ENCODE measurements at places on chromosomes 16 and 17.

DNA sequence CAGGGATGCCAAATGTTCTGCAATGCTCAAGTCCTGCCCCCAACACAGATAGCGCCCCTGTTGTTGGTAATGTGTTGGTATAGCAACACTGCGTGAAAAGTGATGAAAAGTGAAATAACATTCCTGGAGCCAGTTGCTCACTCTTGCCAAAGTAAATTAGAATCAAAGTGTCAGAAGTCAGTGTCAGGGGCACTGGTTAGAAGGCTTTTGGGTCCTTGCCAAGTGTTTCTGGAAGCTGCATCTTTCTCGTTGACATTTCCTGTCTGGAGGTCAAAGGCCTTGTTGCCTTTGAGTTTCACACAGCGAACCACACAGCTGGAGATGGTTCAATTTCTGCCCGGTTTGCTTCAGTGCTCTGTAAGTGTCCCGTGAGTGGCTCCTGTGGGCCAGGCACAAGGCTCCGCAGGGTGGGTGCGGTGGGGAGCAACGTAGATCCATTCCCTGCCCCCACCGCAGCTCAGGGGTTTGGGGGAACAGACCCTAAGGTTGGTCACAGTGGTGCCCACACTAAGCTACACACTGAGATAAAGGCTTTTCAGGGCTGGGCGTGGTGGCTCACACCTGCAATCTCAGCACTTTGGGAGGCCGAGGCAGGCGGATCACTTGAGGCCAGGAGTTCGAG, 3.6 kb upstream of the SLC16A5 start:
- peak; percentile 30 for DNase-seq

- peak; percentile 98 for DNase-seq
Observed at GRCh38 chr17:38451030-38451839, 23.0 kb downstream of the ARHGAP23 start.

GRCh38 chr16:28858421-28858820, 5.2 kb upstream of the SH2B1 start:
- peak; percentile 49 for DNase-seq

DNA sequence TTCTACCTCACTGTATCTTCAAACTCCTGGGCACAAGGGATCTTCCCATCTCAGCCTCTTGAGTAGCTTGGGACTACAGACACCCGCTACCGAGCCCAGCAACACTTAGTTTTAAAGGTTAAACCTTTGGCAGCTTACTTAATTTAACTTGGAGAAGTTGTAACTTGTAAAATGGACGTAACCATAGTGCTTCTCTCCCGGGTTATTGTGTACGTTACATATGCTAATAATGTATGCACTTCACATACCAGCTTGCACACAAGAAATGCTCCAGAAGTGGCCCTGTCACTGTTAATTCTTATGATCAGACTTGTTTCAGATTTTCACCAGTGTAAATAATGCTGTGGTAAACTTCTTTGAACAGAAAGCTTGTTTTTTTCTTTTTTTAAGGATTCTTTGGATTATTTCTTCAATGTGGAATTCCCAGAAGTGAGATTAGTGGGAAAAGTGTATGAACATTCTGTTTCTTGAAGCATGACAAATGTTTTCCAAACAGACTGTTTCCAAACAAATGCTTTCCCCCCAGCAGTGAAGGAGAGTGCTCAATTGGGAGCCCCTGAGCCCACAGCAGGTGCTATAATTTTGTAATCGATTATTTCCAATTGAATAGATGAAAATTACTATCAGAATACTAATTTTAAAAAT, 61.5 kb downstream of the EPN2 start:
- DNase-seq, result no peak

GRCh38 chr17:31811101-31811500, 47.9 kb downstream of the COPRS start:
- no peak for DNase-seq

- no peak for DNase-seq
Observed at GRCh38 chr17:40422990-40423633, 5.4 kb upstream of the TOP2A start.

GRCh38 chr16:72284042-72284789, 112.3 kb upstream of the PMFBP1 start:
- DNase-seq, result no peak

DNA sequence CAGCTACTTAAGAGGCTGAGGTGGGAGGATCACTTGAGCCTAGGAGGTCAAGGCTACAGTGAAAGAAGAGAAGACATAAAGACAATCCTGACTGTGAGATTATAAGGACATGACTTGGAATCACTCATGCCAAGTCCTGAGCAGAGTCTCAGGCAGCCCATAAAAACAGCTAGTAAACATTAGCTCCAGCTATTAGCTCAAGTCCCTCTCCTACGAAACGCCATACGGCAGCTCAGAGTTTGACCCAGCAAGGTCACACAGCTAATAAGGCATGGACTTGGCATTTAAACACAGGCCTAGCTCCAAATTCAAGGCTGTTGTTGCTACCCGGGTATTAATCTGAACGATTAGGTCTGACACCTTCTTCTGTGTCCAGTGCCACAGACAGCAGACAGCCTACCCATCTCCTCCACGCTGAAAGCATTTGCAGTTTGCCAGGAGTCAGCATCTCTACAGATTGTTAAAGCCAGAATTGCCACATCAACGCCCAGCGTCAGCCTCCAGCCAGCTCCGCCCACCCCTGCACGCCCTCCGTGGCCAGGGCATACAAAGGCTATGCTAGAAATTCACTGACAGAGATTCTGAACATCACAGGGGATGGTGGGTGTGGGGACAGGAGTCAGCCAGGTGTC, 9.9 kb upstream of the TMEM114 start:
- no peak for DNase-seq

DNA sequence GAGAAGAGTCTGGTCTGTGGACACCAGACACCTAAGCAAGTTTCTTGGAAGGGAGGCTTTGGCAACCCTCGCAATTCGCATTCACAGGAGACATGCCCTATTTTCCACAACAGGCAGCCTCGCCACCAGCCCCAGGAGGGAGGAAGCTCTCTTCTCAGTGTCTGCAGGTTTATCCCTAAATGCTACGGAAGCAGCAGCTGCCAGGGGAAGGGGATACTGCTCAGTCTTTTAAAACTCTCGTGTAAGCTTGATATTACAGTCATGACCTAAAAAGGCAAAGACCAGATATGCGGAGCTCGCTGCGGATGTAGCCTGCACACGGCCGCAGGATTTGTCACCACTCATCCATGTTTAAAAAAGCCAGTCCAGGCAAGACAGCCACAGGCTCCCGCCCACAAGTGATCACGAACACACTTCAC, 159.2 kb upstream of the RPH3AL start:
- DNase-seq, result no peak

DNA sequence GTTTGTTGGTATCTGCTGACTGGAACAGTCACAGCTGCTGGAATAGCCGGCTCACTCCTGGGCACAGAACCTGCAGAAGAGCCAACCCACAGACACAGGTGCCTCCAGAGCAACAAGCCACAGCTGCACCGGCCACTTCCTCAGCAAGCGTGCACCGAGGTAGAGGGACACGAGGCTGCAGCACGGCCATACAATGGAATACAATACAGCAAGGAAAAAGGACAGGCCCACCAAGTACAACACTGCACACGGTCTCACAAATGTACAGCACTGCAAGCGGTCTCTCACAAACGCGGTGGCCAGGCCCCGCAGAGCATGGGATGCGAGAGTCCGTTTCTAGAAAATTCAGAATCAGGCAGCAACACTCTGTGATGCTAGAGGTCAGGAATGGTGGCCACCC, 47.4 kb upstream of the PABPN1L start:
- DNase-seq, result no peak

- no peak for DNase-seq
Observed at GRCh38 chr17:39009581-39010001, 42.4 kb upstream of the FBXO47 start.

GRCh38 chr17:61040666-61041065, 359.0 kb upstream of the TBX2 start:
- DNase-seq, result no peak

- no peak for DNase-seq
Observed at GRCh38 chr16:57577691-57578224, 35.3 kb downstream of the ADGRG5 start.

DNA sequence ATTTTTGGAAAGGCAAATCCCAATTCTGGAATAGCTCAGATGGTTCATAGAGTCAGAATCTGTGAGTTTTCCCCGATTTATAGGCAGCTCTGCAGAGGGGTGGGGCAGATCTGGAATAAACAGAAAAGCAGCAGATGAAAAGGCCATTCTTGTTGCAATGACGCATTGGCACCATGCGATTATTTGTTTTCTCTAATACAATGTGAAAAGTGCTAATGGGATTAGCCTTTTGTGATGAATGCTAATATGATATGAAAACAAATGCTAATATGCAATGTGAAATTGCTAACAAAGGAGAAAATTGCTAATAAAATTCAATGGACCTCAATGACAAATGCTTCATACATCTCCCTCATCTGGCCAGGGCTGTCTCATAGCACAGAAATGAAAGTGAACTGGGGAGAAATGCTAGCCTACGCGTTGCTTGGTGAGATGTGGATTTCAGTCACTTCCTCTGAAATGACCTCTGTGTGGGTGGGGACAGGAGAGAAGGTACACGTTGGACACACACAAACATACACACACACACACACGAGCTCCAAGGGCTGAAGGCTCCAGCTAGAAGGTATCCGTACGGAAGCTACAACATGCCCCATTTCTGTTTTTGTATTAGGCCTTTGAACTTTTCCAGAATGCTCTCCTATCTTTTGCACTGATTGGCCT, 394.5 kb downstream of the XYLT1 start:
- no peak for DNase-seq

DNA sequence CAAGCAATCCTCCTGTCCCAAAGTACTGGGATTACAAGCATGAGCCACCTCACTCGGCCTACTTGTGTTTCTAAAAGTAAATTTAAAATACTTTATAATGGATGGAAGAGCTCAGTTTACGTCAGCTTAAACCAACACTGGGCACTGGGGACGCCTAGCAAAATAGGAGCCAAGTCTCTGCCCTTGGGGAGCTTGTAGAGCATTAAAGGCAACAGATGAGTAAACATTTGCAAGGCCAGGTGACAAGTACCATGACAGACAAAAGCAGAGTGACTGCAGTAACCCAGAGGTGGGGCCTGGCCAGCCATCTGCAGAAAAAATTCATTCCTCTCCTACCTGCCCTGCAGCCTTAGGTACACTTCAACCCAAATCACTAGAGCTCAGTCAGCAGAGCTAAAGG, 12.1 kb upstream of the NLK start:
- DNase-seq, result no peak

GRCh38 chr17:44386182-44386525, 3.3 kb downstream of the ITGA2B start:
- DNase-seq, result no peak

GRCh38 chr17:57881143-57881542, 31.3 kb upstream of the MRPS23 start:
- no peak for DNase-seq

DNA sequence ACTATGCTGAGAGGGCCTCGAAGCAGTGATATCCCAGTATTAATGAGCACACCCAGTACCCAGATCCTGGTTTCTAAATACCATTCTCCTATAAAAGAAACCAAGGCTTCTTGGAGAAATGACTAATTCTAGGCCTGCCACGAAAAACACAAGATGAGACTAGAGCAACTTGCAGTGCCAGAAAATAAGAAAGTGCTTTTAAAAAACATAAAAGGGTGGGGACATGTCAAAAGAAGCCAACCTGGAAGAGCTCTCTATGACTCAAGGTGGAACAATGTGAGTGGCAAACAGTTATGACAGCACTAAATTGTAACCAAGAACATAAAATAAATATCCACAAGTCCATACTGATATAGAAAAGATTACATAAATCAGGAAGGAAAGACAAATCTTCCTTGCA, 153.2 kb upstream of the KCNJ18 start:
- peak; percentile 28 for DNase-seq

- peak; percentile 65 for DNase-seq
Observed at GRCh38 chr17:81487487-81488275, 24.9 kb downstream of the ACTG1 start.

GRCh38 chr17:76695059-76695831, 15.5 kb downstream of the MXRA7 start:
- DNase-seq, result no peak

DNA sequence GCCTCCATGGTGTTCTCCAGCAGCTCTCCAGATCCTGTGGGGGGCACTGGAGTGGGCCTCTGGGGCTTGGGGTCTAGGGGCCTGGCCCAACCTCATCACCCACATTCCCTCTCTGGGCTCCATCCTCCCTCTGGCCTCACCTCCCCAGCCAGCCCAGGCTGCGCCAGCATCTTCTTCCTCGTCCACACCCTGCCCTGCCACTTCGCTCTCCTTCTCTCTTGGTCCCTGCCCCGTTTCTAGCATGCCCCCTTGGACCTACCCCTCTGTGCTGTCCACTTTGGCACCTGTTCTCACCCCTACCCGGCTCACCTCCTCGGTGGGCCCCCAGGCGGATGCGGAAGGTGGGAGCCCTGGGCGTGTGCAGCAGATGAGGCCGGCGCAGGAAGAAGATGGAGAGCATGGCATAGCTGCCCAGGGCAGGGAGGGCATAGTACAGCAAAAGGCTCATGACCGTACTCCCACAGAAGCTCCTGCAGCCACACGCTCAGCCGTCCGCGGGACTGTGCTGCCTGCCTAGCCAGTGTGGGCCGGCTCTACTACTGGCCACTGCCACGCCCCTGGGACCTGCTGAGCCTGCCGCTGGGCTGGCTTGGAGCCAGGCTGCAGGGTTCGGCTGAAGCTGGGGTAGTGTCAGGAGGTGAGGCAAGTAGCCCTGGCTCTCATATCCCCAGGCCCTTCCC, at the start of gene GDPD3:
Gene GDPD3, minus strand, starts transcription at position 507 of the 680 bp plus-strand sequence. Its CDS starts 59 bp downstream, at position 448.
- peak; percentile 30 for DNase-seq

DNA sequence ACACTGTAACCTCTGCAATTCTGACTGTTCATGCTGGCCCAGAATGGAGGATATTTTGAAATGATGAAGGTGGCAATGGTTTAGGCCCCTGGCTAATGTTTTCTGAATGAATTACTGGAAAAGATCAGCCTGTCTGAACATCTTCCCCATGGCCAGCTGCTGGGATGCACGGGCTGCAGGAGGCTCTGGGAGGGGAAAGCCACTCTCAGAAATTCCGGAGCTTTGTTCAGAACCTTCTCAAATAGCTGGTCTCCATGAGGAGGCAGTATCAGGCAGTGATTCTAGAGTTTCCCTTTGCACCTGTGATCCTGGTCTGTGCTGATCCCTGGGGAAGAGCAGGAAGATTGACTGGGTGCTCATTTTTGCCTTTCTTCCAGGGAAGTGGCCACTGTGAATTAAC, 5.0 kb downstream of the SLC6A2 start:
- DNase-seq, result no peak

- DNase-seq, result no peak
Observed at GRCh38 chr16:53456625-53457024, 22.4 kb downstream of the RBL2 start.

- no peak for DNase-seq
Observed at GRCh38 chr17:80248894-80249710, 11.6 kb upstream of the RNF213 start.

All from NCI-H226 (cell line).